ENCODE measurements at places on chromosomes 16 and 17. TPM values are rescaled to one million over a fixed set of nuclear protein-coding genes. Genes with fewer than 3 reads are reported as not detected.

DNA sequence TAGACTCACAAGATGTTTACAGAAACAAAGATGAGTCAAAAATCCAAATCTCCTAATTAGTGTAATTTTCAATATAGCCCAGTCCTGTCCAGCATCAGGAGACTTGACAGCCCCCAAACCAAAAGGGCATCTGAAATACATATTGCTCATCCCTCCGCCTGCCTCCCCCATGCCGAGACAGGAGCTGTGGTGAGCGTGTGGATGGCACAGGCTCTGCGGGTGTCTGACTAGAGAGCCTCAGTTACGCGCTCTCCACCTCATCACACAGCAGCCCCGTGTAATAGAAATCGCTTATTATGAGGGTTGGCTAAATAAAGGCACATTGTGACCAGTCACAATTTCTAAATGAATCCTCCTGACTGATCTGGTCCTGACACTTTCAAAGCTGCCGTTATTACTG lies 43.1 kb upstream of the CBLN1 start:
- DNase-seq, result no peak

DNA sequence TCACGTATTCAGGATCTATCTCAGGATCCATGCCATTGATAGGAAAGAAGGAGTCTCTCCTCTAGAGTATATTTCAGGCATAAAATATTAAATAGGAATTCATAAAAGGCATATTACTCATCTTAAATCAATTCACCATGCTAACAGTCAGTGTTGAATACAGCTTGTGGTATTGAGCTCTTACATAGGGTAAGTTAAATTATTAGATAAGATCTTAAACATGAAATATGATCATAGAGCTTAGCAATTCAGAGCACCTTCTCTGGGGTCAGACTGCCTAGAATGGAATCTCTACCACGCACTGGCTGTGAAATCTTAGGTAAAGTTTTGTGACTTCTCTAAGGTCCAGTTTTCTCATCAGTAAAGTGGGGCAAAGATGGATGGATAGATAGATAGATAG lies 20.7 kb downstream of the MARCHF10 start:
- no peak for DNase-seq

GRCh38 chr16:68728523-68728922 lies 8.6 kb upstream of the CDH1 start:
- DNase-seq, result no peak

- no peak for DNase-seq
Observed at GRCh38 chr16:91484-91883, 13.5 kb downstream of the MPG start.

DNA sequence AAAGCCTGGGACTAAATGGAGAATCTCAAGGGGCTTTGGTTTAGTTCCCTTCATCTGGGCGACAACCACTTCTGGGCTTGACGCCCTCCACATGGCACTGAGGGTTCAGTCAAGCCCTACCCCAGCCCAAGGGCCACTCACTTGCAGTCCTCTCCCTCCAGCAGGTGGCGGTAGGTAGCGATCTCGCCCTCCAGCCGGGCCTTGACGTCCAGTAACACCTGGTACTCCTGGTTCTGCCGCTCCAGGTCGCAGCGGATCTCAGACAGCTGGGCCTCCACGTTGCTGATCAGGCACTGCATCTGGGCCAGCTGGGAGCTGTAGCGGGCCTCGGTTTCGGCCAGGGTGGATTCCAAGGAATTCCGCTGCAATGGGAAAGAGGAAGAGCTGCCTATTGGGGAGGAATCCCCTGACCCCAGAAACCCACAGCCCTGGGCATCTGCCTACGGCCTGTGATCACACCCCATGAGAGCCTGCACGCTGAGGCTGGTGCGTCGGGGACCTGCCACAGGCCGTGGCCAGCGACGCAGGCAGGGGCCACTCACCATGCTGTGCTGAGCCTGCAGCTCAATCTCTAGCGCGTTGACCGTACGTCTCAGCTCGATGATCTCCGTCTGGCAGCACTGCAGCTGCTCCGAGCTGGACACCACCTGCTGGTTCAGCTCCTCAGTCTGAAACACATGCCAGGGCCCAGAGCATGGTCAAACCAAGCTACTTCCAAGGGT lies 2.7 kb downstream of the KRT36 start:
- DNase-seq, result peak; percentile 28

DNA sequence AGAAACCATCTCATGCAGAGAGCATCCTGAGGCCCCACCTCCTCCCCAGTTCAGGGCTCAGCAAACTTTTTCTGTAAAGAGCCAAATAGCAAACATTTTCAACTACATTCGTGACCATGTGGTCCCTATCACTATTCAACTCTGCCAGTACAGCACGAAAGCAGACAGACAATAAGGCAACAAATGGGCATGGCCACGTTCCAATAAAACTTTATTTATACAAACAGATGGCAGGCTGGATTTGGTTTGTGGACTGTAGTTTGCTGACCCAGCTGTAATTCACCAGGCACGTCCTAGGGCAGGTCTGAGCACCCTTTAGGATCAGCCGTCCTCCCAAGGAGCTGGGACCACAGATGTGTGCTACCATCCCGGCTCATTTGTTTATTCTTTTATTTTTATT lies 27.1 kb upstream of the GPRC5C start:
- DNase-seq, result no peak

DNA sequence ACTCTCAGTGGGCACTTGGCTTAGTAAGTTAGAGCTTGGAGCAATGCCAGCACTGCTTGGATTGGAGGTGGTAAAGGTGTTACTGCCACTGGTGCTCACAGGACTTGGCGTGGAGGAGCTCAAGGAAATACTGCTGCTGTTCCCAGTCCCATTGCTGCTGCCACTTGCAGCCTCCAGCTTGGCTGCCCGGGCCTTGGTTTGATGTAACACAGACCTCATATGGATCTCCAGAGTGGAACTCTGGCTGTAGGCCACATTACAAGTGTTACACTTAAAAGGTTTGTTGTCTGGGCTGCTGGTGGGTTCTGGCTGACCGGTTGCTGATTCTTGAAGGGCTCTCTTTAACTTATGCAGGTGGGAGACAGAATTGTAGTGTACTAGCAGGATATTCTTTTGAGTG lies 250.3 kb downstream of the ZFHX3 start:
- DNase-seq, result no peak

DNA sequence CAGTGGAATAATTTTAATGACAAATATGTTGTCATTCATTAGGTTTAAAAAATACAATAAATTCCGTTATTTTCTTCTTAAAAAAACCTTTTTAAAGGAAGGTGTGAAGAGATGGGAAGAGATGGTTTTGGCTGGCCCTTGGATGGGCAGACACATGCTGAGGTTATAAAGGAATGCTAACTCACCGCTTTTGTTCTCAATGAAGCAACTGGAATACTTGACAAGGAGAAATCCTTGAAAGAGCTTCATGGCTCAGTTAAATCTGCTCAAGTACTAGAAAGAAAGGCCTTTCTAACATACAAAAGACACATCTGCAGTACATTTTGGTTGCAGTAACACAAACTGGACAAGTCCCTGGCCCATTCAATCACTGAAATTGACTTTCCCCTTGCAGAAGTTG lies 158.3 kb upstream of the KCNJ16 start:
- DNase-seq, result no peak

DNA sequence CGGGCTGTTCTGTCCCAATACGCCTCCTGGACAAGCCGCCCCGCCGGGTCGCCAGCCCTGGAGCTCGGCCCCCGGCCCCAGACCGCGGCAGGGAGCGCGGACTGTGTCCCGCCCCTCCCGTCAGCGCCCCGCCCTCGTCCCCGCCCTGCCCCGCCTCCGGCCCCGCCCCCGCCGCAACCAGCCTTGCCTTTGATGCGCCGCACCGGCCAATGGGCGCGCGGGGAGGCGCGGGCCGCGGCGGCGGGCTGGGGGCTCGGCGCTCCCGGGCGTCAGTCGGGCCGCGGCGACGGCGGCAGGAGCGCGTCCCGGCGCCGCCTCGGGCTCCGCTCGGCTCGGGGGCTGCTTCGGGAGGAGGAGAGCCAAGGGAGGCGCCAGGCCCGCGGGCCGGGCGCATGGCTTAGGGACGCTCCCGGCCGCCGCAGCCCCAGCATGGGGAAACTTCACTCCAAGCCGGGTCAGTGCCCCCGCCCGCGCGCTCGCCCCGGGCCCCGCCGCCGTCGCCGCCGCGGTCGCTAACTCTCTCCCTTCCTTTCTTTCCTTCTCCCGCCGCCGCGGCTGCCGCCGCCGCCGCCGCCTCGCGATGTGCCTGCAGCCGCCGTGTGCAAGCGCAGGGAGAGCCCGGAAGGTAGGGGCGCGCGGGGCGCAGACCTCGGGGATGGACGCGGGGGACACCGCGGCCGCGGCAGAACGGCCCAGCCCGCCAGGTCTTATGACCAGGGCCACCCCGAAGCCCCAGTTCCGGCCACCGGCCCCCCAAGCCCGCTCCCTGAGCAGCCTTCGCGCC lies at the start of gene NKD1:
Gene NKD1, plus strand, starts transcription at position 272 of the 784 bp plus-strand sequence. Its CDS starts 158 bp downstream, at position 430.
- DNase-seq, result peak; percentile 26

GRCh38 chr16:11105038-11105903 lies 150.7 kb downstream of the SOCS1 start:
- peak; percentile 56 for DNase-seq

- no peak for DNase-seq
Observed at GRCh38 chr17:21008992-21009671, 33.7 kb downstream of the USP22 start.

- no peak for DNase-seq
Observed at GRCh38 chr17:8029121-8029520, 9.7 kb upstream of the ALOX15B start.

DNA sequence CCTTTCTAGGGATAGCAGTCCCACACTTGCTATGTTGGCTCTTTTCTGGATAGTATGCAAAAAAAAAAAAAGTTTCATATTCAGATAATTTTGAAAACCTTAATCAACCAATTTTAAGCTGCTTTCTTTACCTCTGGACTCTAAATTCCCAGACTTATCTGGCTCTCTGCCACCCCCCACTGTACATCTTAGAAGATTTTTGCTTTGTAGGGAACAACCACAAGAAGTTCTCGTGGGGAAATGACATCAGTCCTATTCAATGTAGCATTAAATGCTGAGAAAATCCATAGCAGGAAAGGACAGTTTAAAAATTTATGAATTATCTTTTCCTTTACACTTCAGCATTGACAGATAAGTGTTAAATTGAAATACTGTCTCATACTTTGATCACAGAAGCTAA lies 562.7 kb upstream of the HSBP1 start:
- DNase-seq, result no peak

DNA sequence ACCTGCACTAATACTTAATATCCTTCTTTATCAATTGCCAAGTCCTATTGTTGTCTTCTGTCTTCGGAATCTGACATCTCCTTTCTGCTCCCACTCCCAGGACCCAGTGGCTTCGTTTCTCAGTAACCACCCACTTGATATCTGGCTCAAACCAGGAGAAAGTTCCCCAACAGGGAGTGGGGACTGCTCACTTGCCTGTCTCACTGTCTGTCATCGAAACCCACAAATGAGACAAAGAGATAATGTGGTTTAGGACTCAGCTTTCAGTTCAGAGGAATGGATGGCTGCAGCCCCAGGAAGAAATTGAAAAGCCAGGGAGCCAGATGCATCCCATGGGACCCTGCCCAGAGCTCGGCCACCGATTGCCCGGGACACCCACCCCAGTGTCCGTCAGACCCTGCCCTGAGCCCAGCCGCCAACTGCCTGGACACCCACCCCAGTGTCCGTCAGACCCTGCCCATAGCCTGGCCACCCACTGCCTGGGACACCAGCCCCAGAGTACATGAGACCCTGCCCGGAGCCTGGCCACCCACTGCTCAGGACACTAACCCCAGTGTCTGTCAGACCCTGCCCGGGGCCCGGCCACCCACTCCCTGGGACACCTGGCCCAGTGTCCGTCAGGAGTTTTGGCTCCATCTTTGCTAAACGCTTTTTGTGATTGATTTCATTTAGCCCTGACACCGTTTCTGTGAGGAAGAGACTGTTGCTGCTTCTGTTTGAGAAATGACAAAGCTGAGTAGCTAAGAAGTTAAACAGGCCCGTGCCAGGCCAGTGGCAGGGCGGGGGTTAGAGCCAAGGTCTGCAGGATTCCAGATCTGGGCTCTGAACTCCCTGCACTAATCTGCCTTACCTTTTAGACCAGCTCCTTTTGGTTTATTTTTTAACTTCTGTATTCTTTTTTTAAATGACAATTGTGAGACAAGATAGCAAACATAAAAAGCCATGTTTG lies 251.4 kb downstream of the PHKB start:
- DNase-seq, result no peak

DNA sequence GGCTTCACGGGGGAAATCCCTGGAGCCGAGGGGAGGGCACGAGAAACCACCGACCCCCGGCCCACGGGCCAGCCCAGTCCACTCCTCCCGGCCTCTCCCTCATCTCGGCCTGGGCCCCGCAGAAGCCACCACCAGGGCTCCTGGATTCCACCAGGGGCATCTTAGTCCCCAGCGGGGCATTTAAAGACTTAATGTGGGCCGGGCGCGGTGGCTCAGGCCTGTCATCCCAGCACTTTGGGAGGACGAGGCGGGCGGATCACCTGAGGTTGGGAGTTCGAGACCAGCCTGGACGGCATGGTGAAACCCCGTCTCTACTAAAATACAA lies 24.1 kb upstream of the ABR start:
- no peak for DNase-seq

- DNase-seq, result no peak
Observed at GRCh38 chr17:21339011-21339410, 37.1 kb upstream of the KCNJ12 start.

DNA sequence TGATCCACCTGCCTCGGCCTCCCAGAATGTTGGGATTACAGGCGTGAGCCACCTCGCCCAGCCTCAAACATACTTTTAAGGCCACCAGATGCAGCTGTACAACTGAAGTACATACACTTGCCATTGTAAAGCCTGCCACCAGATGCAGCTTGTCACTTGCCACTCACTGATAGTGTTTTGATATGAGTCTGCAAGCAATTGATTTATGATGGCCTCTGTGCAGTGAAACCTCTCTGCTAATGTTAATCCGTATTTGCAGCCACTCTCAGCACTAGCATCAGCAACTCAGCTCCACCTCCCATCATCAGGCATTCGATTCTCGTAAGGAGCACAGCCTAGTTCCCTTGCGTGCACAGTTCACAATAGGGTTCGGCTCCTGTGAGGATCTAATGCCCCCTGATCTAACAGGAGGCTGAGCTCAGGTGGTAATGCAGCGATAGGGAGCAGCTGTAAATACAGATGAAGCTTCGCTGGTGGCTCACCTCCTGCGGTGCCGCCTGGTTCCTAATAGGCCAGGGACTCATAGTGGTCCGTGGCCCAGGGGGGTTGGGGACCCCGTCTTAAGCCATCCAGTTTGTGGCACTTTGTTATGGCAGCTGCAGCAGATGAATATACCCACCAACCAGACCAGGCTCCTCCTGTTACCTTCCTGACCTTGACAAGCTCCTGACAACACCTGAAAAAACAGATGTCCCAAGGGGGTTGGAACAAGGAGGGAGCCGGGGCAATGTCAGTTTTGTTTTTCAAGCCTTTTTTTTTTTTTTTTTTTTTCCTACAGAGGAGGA lies 1.3 kb upstream of the HERPUD1 start:
- no peak for DNase-seq

GRCh38 chr17:39244600-39245570 lies 19.1 kb upstream of the STAC2 start:
- peak; percentile 82 for DNase-seq

- DNase-seq, result no peak
Observed at GRCh38 chr16:55333684-55334083, 9.7 kb downstream of the IRX6 start.

The HBM gene
- total RNA-seq, result not detected

The RNF222 gene
- not detected for total RNA-seq

The WWP2 gene
- total RNA-seq, result 43.0 TPM

The SRCIN1 gene
- total RNA-seq, result 0.35 TPM

The ZNF319 gene
- total RNA-seq, result 9.9 TPM

The SLC5A2 gene
- not detected for total RNA-seq

The CD300E gene
- total RNA-seq, result not detected

The TUBG2 gene
- 13.1 TPM for total RNA-seq

The WNT9B gene
- total RNA-seq, result not detected

The GSPT1 gene
- total RNA-seq, result 152 TPM

The MPP2 gene
- 1.6 TPM for total RNA-seq

The NOXO1 gene
- total RNA-seq, result not detected

Data from endothelial cell of umbilical vein (primary cell).